ENCODE measurements at places on chromosomes 1 and 21.

DNA sequence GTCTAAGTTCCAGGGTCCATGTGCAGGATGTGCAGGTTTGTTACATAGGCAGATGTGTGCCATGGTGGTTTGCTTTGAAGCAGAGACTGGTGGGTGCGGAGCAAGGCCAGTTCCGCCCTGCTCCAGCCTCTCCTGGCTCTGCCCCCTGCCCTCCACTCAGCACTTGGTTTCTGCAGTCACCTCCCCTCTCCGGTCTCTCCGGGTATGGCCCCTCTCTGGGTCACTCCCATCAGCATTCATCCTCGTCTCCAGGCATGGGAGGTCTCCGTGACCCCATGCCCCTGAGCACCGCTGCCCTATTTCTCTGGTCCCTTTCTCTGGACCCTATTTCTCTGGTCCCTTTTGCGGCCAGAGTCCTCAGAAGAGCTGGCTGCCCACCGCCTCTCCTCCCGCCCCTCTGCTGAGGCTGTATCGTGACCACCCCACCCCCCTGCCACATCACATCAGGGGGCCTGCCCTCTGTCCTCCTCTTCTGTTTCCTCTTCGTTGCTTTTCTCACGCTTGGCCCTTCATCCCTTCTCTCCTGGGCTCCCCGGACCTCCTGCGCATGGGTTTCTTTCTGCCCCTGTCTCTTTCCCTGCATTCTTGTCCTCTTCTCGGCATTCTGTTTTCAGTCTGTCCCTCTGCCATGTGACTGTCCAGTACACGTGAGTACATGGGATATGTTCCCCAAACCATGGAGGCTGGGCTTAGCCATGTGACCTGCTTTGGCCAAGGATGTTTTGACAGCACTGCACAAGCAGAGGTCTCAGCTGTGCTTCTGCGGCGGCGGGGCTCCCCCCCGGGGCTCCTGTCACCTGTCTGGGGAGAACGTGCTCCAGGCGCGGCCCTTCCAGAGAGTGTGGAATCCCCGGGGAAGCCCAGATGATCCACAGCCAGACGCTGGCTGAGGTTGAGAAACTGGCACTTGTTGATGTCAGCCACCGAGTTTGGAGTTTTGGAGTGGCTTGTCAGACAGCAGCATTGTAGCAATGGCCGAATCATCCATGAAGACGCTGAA lies 54.4 kb upstream of the C1orf174 start:
- DNase-seq: no peak

- DNase-seq: no peak
Measured at GRCh38 chr1:11176081-11176706, 13.0 kb upstream of the ANGPTL7 start.

GRCh38 chr1:227213426-227213825 lies 104.9 kb downstream of the CDC42BPA start:
- no peak for DNase-seq

DNA sequence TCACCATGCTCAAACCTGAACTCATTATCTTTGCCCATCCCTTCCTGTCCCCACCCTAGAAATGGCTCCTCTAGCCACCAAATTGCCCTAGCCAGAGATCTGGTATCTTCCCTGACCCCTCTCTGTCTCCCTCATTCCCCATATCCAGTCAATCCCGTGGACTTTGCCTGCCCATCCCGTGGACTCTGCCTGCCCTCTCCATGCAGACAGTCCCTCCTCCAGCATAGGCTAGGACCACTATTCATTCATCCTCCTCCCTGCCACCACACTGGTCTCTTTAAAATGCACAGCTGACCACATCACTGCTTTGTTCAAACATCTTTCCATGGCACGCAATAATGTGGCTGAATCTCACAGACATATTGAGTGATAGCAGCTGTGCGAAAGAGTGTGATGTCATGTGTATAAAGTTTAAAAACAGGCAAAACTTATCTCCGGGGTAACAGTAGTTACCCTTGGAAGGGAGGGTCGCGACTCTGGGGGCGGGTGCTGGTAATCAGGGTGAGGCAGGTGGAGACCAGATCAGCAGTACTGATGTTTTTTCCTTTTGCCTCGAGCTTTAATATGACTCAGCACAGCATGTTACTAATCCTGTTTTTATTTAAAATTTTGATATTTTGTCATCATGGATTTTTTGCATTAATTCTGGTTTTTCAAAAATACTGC lies 4.8 kb upstream of the SLC2A1 start:
- no peak for DNase-seq

- DNase-seq: no peak
Measured at GRCh38 chr1:17739050-17739449, 16.1 kb upstream of the ACTL8 start.

GRCh38 chr1:156746728-156747631 lies 4.5 kb downstream of the HDGF start:
- no peak for DNase-seq

- DNase-seq: no peak
Measured at GRCh38 chr1:161484613-161485012, 20.6 kb upstream of the FCGR2A start.

DNA sequence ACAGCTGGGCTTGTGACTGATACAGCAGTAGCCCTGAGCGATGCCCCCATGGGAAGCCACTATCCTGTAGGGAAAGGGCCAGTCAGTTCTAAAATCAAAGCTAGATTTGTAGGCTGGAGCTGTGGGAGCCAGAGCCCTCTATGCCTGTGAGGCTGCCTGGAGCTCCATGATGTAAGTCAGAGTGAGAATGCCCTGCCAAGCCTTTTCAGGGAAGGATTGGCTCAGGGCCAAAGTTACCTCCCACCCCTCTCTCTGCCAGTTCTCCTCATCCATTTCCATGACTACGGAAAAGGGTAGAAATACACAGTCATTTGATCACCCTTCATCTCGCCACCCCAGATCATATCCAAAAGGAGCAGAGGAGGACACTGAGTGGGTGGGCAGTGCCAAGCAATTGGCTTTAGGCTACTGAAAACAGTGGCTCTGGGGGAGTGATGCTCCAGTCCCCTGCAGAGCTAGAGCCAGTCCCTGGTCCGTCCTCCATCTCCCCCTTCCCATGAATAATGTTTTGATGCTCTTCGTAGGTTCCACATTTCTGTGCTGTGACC lies 59.5 kb upstream of the KCNA3 start:
- DNase-seq: no peak

GRCh38 chr1:22025368-22026155 lies 24.1 kb downstream of the CELA3A start:
- peak; percentile 79 for DNase-seq

- DNase-seq: no peak
Measured at GRCh38 chr1:4018466-4019146, 118.5 kb upstream of the C1orf174 start.

- no peak for DNase-seq
Measured at GRCh38 chr1:37717631-37718030, 25.3 kb downstream of the CDCA8 start.

GRCh38 chr1:52798331-52798730 lies 44.2 kb upstream of the ZYG11A start:
- no peak for DNase-seq

- no peak for DNase-seq
Measured at GRCh38 chr1:204145033-204145504, 6.8 kb downstream of the ETNK2 start.

DNA sequence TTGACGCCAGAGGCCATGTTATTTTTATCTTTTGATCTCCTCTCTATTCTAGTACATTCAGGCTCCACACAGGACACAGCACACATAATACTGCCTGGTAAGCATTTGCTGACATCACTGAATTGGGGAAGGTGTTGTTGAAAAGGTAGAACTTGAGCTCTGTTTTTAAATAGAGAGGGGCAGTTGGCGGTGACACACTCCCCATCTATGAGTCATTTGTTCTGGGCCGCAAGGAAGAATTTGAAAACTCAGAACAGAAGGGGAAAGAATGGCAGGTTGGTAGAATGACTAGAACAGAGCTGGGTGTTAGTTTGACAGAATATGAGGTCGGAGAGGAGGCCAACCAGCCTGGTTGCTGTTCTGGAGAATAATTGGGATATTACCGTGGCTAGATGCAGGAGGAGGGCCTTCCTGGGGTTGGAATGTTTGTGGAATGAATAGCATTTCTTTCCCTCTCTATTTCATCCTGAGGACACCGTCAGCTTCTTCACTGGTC lies 52.1 kb upstream of the ERRFI1 start:
- no peak for DNase-seq

DNA sequence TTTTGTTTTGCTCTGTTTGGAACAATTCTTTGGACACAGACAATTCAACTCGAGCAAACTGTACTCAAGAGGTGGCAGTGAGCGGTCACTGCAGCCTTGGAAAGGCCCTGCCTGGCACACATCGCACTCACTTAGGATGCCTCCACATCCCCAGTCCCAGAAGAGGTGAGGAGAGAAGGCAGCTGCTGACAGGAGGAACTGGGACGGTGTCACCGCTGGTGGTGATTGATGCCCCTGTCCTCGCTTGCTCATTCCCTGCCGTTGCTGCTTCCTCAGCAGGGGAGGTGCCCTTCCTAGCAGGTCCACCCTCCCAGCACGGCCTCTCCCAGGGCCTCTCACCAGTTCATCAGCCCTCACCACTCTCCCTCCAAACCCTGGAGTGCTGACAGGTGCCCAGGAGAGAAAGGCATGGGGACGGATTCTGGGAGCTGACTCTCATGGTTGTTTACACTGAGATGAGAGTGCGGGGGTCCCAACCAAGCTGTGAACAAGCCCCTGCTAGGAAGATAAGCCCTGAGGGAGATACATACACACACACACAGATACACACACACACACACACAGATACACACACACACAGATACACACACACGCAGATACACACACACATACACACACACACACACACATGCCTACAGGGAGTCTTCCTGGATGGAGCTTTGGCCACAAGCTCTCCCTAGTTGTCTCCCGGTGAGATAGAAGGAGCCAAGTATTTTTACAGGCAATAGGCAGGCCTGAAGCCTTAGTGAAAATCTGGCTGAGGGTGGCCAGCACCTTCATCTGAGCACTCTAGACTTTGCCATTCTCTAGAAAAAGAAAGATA lies 101.1 kb downstream of the CDC7 start:
- DNase-seq: no peak

- DNase-seq: no peak
Measured at GRCh38 chr21:44858791-44859190, 14.7 kb downstream of the PTTG1IP start.

DNA sequence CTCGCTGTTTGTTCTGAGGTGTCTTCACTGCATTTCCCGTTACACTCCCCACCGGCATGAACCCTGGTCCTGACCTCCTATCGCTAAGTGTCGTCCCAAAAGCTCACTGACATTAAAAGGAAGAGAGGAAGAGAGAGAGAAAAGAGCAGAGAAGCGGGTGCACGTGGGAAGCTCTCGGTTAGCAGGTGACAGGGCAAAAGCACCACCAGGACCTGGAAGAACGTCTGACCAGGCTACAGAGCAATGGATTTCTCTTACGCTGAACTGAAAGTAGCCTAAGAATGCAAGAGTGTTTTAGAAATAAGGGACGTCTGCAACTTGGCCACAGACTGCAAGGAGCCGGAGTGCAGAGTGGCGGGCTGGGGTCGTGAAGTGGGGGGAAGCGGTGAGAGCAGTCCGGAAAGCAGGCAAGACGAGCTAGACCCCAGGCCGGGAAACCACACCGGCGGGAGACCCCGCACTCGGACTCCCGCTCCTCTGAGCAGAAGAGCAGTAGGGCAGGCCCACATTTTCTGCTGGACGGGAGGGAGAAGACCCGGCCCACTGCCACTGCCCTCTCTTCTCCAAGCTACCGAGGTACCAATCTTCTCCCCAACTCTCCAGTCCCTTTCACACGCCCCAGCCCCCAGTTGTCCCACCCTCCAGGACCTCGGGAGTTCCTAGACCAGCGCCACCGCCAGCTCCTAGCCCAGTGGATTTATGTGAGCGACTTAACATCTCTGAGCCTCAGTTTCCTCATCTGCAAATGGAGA lies 8.3 kb upstream of the MPZL1 start:
- DNase-seq: no peak

DNA sequence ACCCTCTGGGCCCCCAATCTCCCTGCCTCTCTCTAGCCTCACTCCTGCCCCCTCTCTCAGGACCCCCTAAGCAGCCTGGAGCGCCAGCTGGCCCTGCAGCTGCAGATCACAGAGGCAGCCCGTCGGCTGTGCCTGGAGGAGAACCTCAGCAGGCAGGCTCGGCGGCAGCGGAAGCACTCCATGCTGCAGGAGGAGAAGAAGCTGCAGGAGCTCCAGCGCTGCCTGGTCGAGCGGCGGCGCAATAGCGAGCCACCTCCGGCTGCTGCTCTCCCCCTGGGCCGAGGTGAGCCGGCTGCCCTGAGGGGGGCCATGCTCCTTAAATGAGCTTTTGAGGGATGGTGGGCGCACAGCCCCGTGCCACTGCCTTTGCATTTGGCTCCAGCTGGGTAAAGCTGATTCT lies 6.2 kb downstream of the INAVA start:
- DNase-seq: no peak

GRCh38 chr1:170145770-170146676 lies at the start of gene NTMT2:
Gene NTMT2, plus strand, starts transcription at chr1:170145959. Its CDS starts 149 bp downstream, at chr1:170146108.
- DNase-seq: no peak

DNA sequence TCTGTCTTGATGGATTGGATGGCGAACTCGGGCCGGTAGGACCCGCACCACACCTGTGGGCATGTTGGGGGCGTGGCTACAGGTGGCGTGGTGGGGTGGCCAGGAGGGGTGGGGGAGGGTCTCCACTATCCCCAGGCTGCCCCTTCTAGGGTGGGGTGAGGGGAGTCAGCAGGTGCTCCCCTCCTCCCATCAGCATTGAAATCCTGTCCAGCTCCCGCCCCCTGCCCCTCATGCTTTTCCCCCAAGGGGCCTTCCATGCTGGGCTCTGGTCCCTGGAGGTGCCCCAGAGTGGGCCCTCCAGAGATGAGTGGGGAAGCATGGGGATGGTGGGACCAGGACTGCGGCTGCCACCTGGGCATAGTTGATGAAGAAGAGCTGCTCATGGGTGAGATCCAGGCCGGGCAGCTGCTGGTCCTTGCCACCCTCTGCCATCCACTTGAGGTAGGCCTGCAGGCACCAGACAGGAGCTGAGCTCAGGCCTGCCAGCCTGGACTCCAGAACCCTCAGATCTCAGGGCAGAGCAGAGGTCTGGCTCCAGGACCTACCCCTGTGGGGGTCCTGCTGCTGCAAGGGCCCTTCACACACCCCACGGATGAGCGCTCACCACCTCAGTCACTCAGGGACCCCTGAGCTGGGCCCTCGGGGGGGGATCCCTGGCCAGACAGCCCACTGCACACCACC lies 5.1 kb downstream of the PRXL2B start:
- DNase-seq: no peak

DNA sequence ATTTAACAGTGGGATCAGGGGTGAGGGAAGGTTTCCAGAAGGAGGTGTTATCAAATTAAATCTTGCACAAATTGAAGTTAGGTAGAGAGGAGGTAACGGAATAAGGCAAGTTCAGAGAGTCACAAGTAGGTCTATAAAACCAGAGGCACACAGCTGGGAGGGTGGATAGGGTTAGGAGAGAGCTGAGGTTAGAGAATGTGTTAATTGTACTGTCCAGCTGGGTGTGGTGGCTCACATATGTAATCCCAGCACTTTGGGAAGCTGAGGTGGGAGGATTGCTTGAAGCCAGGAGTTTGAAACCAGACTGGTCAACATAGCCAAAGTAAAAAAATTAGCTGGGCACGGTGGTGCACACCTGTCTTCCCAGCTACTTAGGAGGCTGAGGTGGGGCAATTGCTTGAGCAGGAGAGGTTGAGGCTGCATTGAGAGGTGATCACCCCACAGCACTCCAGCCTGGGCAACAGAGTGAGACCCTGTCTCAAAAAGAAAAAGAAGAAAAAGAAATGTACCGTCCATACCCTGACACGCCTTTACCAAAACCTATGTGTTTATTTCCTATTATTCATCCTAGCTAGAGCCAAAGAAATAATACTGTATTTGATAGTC lies 20.2 kb downstream of the SPATA45 start:
- DNase-seq: no peak

GRCh38 chr1:172400722-172401105 lies 19.8 kb upstream of the C1orf105 start:
- no peak for DNase-seq

Data from stimulated activated CD8-positive, alpha-beta memory T cell treated with anti-CD3 and anti-CD28 coated beads, Interleukin-2, amount 100 ng/mL, for 1 hour (primary cell).